ENCODE measurements at places on chromosomes 4 and X. TPM values are rescaled to one million over a fixed set of nuclear protein-coding genes. Genes with fewer than 3 reads are reported as not detected.

The PAQR3 gene
- total RNA-seq: 6.2 TPM

The POLN gene
- 4.3 TPM for total RNA-seq

The HGFAC gene
- 0.19 TPM for total RNA-seq

The MAP7D3 gene
- total RNA-seq: 13.1 TPM

The CFAP47 gene
- total RNA-seq: not detected

The CD40LG gene
- not detected for total RNA-seq

The TEX11 gene
- total RNA-seq: not detected

The TAPT1 gene
- total RNA-seq: 6.8 TPM

The RAB33A gene
- total RNA-seq: 0.19 TPM

The CTAG1B gene
- total RNA-seq: not detected

The CAPN6 gene
- total RNA-seq: not detected

The FOXP3 gene
- not detected for total RNA-seq

The CXCL5 gene
- 0.50 TPM for total RNA-seq

The INPP4B gene
- total RNA-seq: 16.8 TPM
